Fibroblast of lung (primary cell): ENCODE measurements at places on chromosomes 1 and 21. TPM values are rescaled to one million over a fixed set of nuclear protein-coding genes. Genes with fewer than 3 reads are reported as not detected.
A peak's percentile ranks its signal among the peaks of the same experiment; 100 is the strongest.

TMPRSS15 gene
- total RNA-seq, result not detected in 2 replicates

DNA sequence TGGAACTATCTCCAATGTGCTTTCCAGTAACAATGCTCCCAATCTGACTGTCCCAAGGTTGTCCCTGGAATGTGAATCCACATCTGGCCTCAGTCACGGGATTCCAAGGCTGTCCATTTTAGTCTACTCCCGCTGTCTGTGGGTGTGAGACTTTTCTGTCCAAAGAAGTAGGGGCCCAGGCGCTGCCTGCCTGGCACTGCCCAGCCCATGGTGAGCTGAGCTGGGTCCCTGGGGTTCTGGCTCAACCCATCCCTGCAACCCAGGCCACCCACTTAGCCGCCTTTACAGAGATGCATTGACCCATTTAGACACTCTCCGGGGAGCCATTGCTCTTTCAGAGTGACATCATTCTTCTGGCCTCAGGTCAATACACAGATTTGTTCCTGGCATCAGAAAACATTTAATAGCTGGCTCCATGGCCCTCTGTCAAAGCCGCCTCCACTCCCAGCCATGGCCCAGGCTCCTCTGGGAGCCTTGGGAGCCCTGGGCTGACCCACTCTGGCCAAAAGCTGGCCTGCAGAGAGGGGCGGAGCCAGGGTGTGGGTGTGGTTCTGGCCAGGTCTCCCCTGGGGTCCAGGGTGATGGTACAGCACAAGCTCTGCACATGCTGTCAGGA, 47.2 kb upstream of the PAX7 start:
- no peak overlapping the region for H3K27ac ChIP-seq
- no peaks in the 10 kb centered on the region for H3K36me3 ChIP-seq
- no peak for DNase-seq
- H3K4me3 ChIP-seq, result no peak overlapping the region

SPATA6 gene
- total RNA-seq, result 7.4 and 8.9 TPM in 2 replicates

- H3K4me1 ChIP-seq, result no peaks in the 10 kb centered on the region
- no peak overlapping the region for H3K27ac ChIP-seq
- no peak overlapping the region for H3K4me3 ChIP-seq
- no peaks in the 10 kb centered on the region for H3K27me3 ChIP-seq
Measured at GRCh38 chr1:17776426-17776825, 21.3 kb downstream of the ACTL8 start.

GRCh38 chr1:162562470-162562828, 927 bp downstream of the UAP1 start:
- peak; percentile 73 for DNase-seq
- H3K4me1 ChIP-seq, result peaks cover 5% of the 10 kb centered on the region
- peak overlapping the region; percentile 88 for H3K27ac ChIP-seq

GRCh38 chr21:36803051-36803645, 104.2 kb downstream of the SIM2 start:
- no peak overlapping the region for H3K4me3 ChIP-seq
- H3K36me3 ChIP-seq, result no peaks in the 10 kb centered on the region
- no peaks in the 10 kb centered on the region for H3K27me3 ChIP-seq
- no peak for DNase-seq

- no peak for DNase-seq
- no peaks in the 10 kb centered on the region for H3K4me1 ChIP-seq
- H3K36me3 ChIP-seq, result no peaks in the 10 kb centered on the region
- H3K27ac ChIP-seq, result no peak overlapping the region
Measured at GRCh38 chr1:26066857-26067256, 573 bp downstream of the TRIM63 start.

TPTE gene
- total RNA-seq, result not detected in 2 replicates

DNA sequence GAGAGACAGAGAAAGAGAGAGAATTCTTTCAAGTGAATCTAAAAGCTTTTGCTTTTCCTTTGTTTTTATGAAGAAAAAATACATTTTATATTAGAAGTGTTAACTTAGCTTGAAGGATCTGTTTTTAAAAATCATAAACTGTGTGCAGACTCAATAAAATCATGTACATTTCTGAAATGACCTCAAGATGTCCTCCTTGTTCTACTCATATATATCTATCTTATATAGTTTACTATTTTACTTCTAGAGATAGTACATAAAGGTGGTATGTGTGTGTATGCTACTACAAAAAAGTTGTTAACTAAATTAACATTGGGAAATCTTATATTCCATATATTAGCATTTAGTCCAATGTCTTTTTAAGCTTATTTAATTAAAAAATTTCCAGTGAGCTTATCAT, 117.6 kb downstream of the PTPRC start:
- H3K27ac ChIP-seq, result no peak overlapping the region
- peak; percentile 64 for DNase-seq
- no peaks in the 10 kb centered on the region for H3K27me3 ChIP-seq
- no peaks in the 10 kb centered on the region for H3K4me1 ChIP-seq
- no peak overlapping the region for H3K4me3 ChIP-seq
- H3K36me3 ChIP-seq, result no peaks in the 10 kb centered on the region

DNA sequence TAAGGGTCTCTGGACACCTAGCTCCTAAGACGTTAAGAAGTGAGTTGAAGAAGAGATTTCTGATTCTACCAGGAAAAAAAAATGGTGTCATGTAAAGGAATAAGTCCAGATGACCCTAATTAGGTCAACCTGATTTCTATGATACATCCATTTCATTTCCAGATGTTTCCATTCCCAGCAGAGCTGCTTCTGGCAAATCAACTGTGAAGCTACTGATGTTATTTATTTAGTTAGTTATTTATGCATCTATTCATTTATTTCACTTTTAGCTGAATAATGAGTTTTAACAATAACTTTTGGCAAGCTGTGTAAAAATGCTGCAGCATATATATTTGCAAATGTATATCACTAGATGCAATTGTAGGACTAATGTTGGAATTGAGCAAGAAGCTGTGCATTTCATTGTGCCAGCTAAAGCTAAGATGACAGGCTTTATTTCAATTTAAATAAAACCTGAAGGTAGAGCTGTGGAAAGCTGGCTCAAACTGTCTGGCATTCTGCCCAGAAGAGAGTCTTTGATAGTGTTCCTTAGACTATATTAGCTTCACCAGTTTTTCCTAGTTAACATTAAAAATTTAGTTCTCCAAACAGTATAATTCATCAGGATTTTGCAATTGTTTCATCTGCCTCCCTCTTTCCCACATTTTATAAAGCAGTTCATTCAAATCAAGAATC, 1164.4 kb upstream of the ADGRL4 start:
- H3K27me3 ChIP-seq, result no peaks in the 10 kb centered on the region
- H3K36me3 ChIP-seq, result no peaks in the 10 kb centered on the region
- H3K27ac ChIP-seq, result no peak overlapping the region
- no peak overlapping the region for H3K4me3 ChIP-seq

GRCh38 chr1:226912587-226913176, 27.4 kb upstream of the COQ8A start:
- no peaks in the 10 kb centered on the region for H3K4me1 ChIP-seq
- H3K36me3 ChIP-seq, result no peaks in the 10 kb centered on the region
- H3K27me3 ChIP-seq, result no peaks in the 10 kb centered on the region

PARS2 gene
- total RNA-seq, result 4.4 and 5.4 TPM in 2 replicates

DNA sequence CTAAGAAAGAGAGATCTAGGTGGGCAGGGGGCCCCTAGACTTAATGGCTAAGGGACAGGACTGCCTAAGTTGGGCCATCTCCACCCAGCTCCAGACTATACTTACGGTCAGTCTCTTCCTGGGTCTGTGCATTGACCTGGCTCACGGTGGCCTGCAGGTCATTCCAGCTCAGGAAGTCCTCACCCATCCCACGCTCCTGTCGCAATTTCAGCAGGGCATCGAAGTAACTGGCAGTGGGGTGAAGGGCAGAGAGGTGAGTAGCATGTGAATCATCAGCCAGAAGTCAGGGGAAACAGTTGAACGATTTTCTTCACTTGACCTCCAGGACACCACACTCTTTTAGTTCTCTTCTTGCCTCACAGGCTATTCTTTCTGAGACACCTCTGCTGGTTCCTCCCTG, 20.5 kb downstream of the IQGAP3 start:
- H3K27ac ChIP-seq, result no peak overlapping the region
- H3K4me1 ChIP-seq, result no peaks in the 10 kb centered on the region
- DNase-seq, result no peak
- peaks cover 31% of the 10 kb centered on the region for H3K36me3 ChIP-seq
- no peak overlapping the region for H3K4me3 ChIP-seq

FBXO2 gene
- 2.3 and 2.6 TPM in 2 replicates for total RNA-seq

- H3K27me3 ChIP-seq, result peaks cover 3% of the 10 kb centered on the region
- no peak overlapping the region for H3K27ac ChIP-seq
- no peaks in the 10 kb centered on the region for H3K36me3 ChIP-seq
- no peaks in the 10 kb centered on the region for H3K4me1 ChIP-seq
Measured at GRCh38 chr1:7755448-7755847, 15.6 kb upstream of the VAMP3 start.

DNA sequence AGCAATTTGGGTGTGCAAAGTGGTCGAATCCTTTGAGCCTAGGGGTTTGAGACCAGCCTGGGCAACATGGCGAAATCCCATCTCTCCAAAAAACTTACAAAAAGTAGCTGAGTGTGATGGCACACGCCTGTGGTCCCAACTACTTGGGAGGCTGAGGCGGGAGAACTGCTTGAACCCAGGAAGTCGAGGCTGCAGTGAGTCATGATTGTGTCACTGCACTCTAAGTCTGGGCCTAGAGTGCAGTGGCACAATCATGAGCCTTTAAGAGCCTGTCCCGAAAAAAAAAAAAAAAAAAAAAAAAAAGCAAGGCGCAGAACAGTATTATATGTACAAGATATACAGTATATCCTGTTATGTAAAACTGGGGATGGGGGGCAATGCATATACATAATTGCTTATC, 25.1 kb upstream of the HTR1D start:
- H3K27me3 ChIP-seq, result no peaks in the 10 kb centered on the region
- no peak for DNase-seq
- H3K27ac ChIP-seq, result no peak overlapping the region
- H3K4me3 ChIP-seq, result no peak overlapping the region
- H3K36me3 ChIP-seq, result no peaks in the 10 kb centered on the region

DNA sequence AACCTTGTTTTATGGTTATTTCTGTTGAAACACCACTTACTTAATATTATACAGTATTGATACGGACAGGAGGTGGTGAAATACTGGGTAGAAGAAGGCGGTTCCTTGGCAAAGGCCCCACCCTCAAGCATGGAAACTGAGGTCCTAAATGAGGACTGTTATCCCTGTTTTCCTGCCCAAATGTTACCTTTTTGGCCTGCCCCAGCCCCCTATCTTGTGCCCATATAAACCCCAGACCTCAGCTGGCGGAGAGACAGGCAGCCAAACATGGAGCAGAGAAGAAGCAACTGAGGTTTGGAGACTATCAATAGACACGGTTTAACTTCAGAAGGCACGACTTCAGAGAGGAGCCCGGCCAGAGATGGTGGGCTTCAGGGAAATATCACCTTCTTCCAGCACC, 640.1 kb downstream of the PTPRU start:
- H3K4me3 ChIP-seq, result no peak overlapping the region
- no peaks in the 10 kb centered on the region for H3K27me3 ChIP-seq
- no peaks in the 10 kb centered on the region for H3K4me1 ChIP-seq
- H3K36me3 ChIP-seq, result no peaks in the 10 kb centered on the region
- no peak for DNase-seq

DNA sequence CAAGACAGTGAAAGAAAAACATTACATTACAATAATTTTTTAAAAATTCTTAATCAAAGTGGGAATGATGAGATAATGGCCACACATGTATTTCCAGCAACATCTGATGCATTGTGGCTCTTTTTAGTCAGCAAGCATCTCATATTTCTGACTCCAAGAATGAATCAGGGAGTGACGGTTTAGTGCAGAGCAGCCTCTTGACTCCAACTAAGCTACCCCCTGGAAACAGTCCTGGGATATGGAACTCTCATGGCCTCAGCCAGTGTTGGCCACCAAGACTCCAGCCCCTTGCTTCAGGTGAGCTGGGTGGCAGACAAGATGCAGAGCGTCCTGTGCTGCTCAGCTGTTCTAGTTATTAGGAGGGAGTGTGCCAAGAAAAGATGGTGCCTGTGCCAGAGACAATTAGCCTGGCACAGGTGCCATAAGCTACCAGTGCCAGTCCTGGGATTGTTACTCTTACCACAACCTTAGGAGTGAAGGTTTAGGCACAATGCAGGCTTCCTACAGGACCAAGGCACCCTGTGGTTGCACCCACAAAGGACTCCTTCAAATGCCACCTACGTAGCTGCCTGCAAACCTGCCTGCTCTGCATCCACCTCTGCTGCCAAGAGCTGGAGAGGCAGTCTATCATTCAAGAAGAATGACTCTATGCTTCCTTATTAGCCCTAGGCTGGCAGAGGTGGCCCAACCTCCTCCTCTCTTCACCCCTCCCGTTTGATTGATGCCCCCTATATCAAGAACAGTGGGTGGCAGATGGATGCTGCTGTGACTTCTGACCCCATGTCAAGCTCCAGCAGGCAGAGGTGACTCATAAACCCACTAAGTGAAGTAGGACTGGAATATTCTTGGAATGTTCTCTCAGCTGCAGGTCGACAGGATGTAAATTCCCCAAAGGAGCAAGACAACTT, 6.0 kb upstream of the SEC16B start:
- no peak overlapping the region for H3K4me3 ChIP-seq
- H3K27ac ChIP-seq, result peak overlapping the region; percentile 47
- peak; percentile 89 for DNase-seq
- no peaks in the 10 kb centered on the region for H3K27me3 ChIP-seq
